ENCODE measurements at places on chromosomes 5 and 9.

GRCh38 chr9:106468431-106468830 is 394.5 kb upstream of the ZNF462 start:
- DNase-seq = no peak

- DNase-seq = no peak
These were observed 86.4 kb downstream of the ARRDC3 start for GRCh38 chr5:91296674-91297143.

DNA sequence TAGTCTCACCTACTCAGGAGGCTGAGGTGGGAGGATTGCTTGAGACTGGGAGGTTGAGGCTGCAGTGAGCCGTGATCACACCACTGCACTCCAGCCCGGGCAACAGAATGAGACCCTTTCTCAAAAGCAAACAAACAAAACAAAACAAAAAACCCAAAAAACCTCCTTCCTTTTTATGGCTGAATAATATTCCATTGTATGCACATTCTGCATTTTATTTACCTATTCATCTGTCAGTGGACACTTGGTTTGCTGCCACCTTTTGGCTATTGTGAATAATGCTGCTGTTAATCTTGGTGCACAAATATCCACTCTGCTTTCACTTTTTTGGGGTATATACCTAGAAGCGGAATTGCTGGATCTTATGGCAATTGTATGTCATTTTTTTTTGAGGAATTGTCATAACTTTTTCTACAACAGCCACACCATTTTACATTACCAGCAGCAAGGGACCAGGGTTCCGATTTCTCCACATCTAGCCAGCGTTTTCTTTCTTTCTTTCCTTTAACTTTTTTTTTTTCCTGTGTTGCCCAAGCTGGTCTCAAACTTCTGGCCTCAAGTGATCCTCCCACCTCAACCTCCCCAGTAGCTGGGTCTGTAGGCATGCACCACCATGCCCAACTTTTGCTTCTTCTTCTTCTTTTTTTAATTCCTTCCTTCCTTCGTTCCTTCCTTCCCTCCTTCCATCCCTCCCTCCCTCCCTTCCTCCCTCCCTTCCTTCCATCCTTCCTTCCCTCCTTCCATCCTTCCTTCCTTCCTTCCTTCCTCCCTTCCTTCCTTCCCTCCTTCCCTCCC is 30.6 kb downstream of the NKX2-5 start:
- DNase-seq = peak; percentile 4

GRCh38 chr5:65647941-65648340 is 23.1 kb downstream of the SHLD3 start:
- DNase-seq = no peak

DNA sequence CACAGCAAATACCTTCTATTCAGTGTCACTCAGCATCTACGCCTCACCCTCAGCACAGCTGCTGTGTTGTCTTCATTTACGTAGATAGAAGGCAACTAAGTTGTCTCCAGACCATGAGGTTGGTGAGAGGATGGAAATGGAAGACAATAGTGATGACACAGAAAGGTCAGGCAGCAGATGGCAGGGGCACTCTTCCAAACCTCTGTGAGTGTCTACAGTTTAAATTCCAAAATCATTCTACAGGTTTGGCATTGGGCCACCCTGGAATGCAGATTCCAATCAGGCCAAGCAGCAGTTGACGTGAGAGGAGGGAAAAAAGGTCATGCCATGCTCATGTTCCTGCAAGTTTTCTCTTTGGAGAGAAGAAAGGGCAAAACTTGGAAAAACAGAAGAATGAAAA is 68.7 kb upstream of the ADAMTSL1 start:
- peak; percentile 20 for DNase-seq
